Activated CD4-positive, CD25-positive, alpha-beta regulatory T cell treated with anti-CD3 and anti-CD28 coated beads, Interleukin-2, amount 50 U/mL, for 24 hours (primary cell): ENCODE measurements at places on chromosomes 16 and 17.

- ATAC-seq = no peak
These were observed 28.6 kb downstream of the DCAKD start for GRCh38 chr17:45022655-45023339.

- no peak for ATAC-seq
These were observed 2.0 kb downstream of the SOCS3 start for GRCh38 chr17:78357672-78358537.

GRCh38 chr17:32709562-32709961, 167.4 kb downstream of the MYO1D start:
- no peak for ATAC-seq

- ATAC-seq = no peak
These were observed 58.2 kb downstream of the TK2 start for GRCh38 chr16:66491716-66492064.

- ATAC-seq = no peak
These were observed 3.0 kb upstream of the NLRC3 start for GRCh38 chr16:3580251-3580651.

- ATAC-seq = no peak
These were observed 2.9 kb downstream of the SMPD3 start for GRCh38 chr16:68445458-68445857.

GRCh38 chr16:54080524-54081008, 206.0 kb downstream of the IRX3 start:
- ATAC-seq = no peak

- ATAC-seq = no peak
These were observed 39.2 kb downstream of the GNA13 start for GRCh38 chr17:65017207-65017774.

DNA sequence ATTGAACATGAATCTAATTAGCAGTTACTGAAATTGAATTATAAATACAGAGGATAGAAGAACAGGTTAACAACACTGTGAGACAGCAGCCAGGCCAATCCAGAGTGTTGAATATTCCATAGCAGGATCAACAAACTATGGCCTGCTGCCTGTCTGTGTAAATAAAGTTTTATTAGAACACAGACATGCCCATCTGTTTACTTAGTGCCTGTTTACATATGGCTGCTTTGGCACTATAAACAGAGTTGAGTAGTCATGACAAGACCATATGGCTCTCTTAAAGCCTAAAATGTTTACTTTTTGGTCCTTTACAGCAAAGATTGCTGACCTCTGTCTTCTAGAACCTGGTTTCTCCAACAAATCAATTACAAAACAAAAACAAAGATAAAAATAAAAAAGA, 115.4 kb upstream of the CDC42EP4 start:
- no peak for ATAC-seq

DNA sequence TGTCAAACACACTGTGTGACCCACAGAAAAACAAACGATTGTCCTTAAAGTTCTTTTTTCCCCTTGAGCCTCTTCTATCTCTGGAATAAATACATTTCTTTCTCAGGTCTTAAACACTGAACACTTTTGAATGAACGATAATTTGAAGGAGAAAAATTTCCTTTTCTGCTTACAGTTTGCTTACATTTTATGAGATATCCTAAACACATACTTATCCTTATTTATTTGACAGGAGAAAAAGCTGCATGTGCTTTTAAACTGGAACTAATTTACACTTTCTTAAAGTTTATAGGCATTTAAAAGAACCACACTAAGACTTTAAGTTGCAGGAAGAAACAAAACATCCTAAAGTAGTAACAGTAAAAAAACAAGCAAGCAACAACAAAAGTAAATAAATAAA, 4.7 kb upstream of the IGF2BP1 start:
- no peak for ATAC-seq

GRCh38 chr17:64378890-64379354, 11.7 kb downstream of the PECAM1 start:
- ATAC-seq = no peak

DNA sequence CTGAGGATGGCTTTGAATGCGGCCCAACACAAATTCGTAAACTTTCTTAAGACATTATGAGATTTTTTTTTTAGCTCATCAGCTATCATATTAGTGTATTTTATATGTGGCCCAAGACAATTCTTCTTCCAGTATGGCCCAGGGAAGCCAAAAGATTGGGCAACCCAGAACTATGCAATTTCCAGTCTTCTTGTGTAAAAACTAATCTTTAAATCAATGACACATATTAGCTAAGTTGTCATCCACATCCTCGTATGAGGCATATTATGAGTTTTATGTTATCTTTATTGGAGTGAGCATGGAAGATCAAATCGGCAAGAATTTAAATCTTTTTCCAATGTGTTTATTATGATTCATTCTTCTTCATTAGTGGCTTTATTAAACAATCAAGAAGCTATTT, 198.6 kb upstream of the HSBP1 start:
- no peak for ATAC-seq

DNA sequence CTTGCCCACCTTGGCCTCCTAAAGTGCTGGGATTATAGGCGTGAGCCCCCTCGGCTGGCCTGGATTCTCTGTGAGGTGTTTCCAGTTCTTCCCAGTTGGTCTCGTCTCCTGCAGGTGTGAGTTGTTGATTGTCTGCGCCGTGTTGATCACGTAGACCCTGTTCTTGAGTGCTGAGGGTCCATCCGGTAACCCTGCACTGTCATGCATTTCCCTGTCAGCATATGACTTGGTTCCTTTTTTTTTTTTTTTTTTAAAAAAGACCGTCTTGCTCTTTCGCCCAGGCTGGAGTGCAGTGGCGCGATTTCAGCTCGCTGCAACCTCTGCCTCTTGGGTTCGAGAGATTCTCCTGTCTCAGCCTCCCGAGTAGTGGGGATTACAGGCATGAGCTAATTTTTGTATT, 17.3 kb downstream of the MGRN1 start:
- no peak for ATAC-seq

GRCh38 chr16:88777471-88778270, 7.3 kb downstream of the PIEZO1 start:
- no peak for ATAC-seq

GRCh38 chr17:40849723-40850122, 17.3 kb downstream of the KRT12 start:
- no peak for ATAC-seq

DNA sequence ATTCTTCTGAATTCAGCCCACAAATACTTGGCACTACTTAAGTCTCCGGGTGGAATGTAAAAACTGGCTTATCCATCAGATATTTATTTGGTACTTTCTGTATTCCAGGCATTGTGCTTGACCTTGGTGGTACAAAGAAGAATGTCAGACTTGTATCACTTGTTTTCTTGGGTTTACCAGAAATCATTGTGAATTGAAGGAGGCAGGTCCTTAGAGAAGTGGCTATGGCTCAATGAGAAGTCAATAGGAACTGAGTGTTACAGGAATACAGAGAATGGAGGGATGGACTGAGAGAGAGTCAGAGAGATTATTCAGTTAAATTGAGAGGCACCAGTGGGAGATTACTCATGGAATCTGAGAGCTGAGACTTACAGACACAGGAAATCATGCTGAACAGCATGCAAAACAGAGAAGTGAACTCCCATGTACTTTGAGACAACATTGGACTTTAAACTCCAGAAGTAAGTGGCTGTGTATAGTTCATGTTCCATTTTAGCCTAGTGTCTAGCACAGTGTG, 704.1 kb downstream of the CDH11 start:
- ATAC-seq = no peak

GRCh38 chr17:7816926-7817642, 16.9 kb upstream of the KDM6B start:
- no peak for ATAC-seq
